ENCODE measurements at places on chromosomes 12 and 14.

DNA sequence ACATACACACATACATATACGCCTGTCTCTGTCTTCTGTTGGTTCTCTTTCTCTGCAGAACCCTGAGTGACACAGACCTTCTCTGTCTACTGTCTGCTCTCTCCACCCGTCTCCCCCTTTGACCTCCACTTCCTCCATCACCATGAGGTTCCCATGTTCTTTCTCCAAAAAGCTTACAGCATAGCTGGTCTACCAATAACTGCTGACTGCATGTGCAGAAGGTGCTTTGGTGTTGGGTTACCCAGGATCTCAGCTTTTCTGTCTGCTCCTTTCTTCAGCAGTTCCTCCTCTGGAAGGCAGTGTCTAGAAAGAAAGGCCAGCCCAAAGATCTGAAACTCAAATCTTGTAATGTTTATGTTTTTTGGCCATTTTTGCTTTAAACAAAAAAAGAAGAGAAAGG is 125.6 kb downstream of the SMOC1 start:
- DNase-seq = no peak

- DNase-seq = no peak
These were observed 4.4 kb downstream of the MNAT1 start for GRCh38 chr14:60738843-60739508.

GRCh38 chr12:104456950-104457745 is 400 bp downstream of the CHST11 start:
- peak; percentile 96 for DNase-seq

DNA sequence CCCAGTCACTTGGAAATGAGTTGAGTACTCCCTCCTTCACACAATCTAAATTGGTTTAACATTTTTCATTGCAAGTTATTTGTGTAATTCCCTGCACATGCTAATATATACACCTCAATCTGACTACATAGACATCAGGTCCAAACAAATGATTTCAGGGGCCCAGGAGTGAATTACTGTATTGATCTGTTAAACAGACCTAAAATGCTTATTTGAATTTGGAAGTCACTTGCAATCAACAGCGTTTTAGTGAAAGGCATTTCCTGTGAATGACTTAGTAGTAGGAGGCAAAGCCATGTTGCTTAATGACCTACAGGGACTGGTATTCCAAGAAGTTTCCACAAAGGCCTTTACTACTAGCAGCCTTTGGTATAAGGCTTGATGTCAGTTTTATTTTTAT is 22.6 kb upstream of the SLC15A5 start:
- DNase-seq = no peak

GRCh38 chr14:101542391-101542790 is 18.9 kb upstream of the DIO3 start:
- no peak for DNase-seq

DNA sequence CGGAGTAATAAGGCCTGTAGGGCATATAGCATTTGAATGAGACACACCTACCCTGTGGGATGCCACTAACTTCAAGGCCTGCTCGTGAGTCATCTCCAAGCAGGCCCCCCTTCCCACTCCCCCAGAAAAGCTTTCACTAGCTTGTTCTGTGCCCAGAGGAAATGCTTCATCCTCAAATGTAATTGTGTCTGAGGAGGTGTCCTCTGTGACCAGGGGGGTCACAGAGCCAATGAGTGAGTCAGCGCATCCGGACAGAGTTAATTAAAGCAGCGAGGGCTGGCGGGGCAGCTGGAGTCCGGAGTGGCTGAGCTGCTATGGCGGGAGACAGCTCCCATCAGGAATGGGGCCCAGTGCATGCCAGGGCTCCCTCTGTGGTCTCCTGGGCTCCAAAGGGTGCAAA is 27.0 kb upstream of the ESRRB start:
- no peak for DNase-seq
